GM23248 (cell line): ENCODE measurements at places on chromosomes 5 and 9. TPM values are rescaled to one million over a fixed set of nuclear protein-coding genes. Genes with fewer than 3 reads are reported as not detected.

Gene TEX10
- polyA plus RNA-seq, result 19.6 and 20.9 TPM in 2 replicates

Gene LHFPL2
- 8.0 and 8.4 TPM in 2 replicates for polyA plus RNA-seq

Gene CCL27
- 0.48 and 0.50 TPM in 2 replicates for polyA plus RNA-seq

- DNase-seq, result no peak
These were observed 100.0 kb downstream of the NLN start for GRCh38 chr5:65821966-65822365.

- DNase-seq, result no peak
These were observed 340.3 kb downstream of the GADD45G start for GRCh38 chr9:89945133-89945532.

- DNase-seq, result peak; percentile 87
These were observed 889 bp downstream of the PDLIM4 start for GRCh38 chr5:132258102-132259068.

DNA sequence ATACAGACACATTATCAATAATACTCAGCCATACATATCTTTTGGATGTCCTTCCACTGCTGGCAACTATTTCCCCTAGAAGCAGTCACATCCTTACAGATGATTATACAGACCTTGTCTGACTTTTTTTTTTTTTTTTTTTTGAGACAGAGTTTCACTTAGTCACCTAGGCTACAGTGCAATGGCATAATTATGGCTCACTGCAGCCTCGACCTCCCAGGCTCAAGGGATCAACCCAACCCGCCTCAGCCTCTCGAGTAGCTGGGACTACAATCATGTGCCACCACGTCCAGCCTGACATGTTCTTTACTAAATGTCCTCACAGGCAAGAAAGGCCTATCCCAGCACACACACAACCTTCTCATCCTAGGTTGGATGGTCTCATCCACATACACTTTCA lies 24.0 kb downstream of the NR6A1 start:
- no peak for DNase-seq

- DNase-seq, result peak; percentile 23
These were observed 31.2 kb downstream of the AMBP start for GRCh38 chr9:114046875-114047274.

DNA sequence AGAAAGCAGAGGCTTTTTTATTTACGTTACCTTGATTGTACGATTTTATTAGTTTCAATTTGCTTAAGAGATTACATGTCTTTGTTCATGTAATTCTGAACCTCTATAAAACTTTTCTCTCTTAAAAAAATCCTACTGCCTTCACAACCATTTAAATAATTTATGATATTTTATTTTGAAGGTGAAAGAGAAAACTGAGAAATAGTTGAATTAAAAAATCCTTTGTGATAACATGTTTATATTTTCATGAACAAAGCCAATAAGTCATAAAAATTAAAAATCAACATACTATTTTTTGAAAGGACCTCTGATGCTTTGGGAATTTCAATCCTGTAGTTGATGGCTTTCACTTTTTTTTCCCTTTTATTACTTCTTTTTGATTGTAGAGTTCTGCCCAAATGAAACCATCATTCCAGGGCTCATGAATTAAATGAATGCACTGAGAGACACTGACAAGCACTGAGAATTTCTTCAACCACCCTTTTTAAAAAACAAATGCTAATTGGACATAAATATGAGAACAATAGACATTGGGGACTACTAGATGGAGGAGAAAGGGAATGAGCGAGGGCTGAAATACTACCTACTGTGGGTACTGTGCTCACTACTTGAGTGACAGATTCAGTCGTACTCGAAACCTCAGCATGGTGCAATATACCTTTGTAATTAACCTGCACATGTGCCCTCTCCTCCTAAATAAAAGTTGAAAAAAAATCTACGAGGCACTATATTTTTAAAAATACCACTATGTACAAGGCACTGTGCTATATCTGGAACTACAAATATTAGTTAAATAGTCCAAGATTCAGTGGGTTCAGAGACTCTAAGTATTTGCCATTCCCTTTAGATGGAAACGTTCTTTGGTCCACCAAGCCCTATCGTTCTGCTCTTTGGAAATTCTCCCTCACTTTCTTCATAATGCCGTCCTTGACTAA lies 5.9 kb downstream of the CDKN2A start:
- no peak for DNase-seq

GRCh38 chr5:428754-429452 lies 14.1 kb upstream of the EXOC3 start:
- DNase-seq, result no peak

- no peak for DNase-seq
These were observed 342.5 kb downstream of the NFIB start for GRCh38 chr9:13971415-13971814.
